ENCODE measurements at places on chromosomes 16 and 17.

- DNase-seq = no peak
Observed at GRCh38 chr16:716200-716568, 1.3 kb downstream of the METRN start.

DNA sequence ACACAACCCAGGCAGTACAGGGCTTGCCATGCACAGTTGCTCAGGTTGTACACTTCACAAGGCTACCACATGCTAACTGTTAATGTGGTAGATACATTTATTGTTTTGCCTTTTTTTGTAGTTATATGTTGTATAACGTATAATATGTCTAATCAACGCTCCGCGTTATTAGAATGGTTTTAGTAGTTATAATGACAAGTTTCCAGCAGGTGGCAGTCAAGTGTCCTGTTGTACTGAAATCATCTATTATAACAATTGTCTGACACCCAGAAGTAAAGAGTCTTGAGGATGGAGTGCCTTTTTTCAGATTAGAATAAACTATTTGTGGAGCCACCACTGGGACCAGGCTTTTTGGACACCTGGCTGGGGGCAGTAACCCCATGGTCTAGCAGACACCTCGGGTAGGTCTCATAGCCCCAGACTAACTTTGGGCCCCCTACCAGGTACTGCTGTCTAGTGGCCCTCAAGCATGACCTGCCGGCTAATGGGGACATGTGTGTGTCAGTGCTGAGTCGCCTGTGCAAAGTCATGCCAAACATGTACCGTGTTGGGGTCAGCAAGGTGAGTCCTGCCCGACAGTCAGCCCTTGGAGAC, 32.8 kb downstream of the MYO15A start:
- no peak for DNase-seq

GRCh38 chr16:72262711-72263110, 90.8 kb upstream of the PMFBP1 start:
- no peak for DNase-seq

GRCh38 chr16:86886651-86887050, 308.3 kb downstream of the FOXL1 start:
- no peak for DNase-seq

GRCh38 chr17:8137645-8138373, 13.9 kb upstream of the HES7 start:
- DNase-seq = no peak

GRCh38 chr16:58378401-58378800, 13.9 kb upstream of the GINS3 start:
- DNase-seq = no peak

GRCh38 chr17:27320222-27320560, 26.3 kb downstream of the WSB1 start:
- DNase-seq = no peak

DNA sequence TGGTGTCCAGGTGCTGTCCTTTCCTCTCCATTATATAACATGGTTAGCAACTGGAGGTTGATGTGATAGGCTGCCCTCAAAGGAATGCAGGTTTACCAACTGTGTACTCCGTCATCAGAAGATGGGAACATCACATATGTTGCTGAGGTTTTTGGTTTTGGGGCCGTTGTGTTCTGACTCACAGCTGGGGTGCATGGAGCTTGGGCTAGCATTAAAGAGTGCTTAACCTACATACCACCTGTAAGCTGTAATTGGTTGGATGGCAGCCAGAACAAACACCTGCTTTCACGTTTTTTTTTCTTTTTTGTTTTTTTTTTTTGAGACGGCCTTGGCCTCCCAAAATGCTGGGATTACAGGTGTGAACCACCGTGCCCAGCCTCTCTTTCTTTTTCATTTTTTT, 20.9 kb downstream of the TMEM11 start:
- no peak for DNase-seq

DNA sequence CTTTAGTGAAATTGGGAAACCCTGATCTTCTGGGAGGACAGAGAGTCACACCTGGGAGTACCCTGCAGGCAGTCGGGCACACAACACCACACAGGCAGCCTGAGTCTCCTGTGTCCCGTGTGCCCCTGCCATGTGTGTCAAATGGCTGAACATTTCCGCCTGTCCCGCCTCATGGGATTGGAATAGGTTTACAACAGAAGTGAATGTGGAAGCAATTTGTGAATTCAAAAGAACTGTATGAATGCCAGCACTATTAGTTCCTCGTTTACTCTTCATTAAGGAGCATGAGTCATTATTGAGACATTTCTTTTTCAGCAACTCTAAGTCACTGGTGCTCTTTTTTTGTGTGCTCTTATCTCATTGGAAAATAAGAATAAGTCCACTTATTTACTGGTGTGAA, 226.5 kb downstream of the PMP22 start:
- no peak for DNase-seq

DNA sequence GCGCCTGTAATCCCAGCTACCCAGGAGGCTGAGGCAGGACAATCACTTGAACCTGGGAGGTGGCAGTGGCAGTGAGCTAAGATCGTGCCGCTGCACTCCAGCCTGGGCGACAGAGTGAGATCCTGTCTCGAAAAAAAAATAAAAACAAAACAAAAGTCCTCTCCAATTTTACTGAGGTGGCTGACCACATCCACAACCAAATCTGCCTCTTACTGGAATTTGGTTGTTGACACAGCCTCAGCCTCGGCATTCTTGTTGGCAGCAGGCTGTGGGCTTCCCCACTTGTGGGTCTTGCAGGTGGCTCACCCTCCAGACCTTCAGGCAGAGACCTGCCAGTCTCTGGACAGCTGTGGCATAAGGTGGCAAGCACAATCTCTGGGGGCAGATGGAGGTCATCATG, 15.6 kb downstream of the B4GALNT2 start:
- no peak for DNase-seq

DNA sequence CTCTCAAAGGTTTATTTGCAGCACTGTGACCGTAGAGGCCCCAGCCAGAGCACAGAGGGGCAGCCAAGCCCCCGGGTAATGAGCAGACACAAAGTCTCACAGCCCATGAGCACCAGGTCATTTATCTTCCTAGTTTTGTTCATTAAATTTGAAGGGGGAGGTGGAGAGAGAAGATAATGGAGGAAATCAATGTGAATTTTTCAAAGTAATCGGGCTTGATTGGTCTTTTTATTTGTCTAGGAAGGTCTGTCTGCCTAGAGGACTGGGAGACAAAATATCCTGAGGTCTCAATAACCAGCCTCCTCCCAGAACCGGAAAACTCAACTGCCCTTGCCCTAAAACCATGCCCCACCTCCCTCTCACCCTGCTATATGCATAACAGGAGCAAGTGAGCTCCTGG, 189.0 kb downstream of the SLC39A11 start:
- no peak for DNase-seq

GRCh38 chr17:50841949-50842354, 6.6 kb downstream of the WFIKKN2 start:
- no peak for DNase-seq

- no peak for DNase-seq
Observed at GRCh38 chr16:3971706-3972105, 91.2 kb upstream of the CREBBP start.

- no peak for DNase-seq
Observed at GRCh38 chr17:12613566-12613965, 52.1 kb upstream of the MYOCD start.

DNA sequence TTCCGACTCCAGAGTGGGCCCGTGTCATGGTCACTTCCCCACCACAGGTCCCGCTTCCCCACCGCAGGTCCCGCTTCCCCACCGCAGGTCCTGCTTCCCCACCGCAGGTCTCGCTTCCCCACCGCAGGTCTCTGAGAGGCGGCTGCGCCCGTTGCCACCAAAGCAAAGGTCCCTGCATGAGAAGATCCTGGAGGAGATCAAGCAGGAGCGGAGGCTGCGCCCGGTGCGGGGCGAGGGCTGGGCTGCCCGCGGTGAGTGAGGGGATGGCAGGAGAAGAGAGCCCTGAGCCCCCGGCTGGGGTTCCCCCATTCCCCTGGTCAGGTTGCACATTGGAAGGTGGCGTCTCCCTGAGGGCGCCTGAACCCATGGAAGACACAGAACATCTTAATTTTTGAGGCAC, 17.4 kb upstream of the TCF25 start:
- no peak for DNase-seq

- no peak for DNase-seq
Observed at GRCh38 chr16:67845291-67846062, 1.3 kb upstream of the NUTF2 start.

DNA sequence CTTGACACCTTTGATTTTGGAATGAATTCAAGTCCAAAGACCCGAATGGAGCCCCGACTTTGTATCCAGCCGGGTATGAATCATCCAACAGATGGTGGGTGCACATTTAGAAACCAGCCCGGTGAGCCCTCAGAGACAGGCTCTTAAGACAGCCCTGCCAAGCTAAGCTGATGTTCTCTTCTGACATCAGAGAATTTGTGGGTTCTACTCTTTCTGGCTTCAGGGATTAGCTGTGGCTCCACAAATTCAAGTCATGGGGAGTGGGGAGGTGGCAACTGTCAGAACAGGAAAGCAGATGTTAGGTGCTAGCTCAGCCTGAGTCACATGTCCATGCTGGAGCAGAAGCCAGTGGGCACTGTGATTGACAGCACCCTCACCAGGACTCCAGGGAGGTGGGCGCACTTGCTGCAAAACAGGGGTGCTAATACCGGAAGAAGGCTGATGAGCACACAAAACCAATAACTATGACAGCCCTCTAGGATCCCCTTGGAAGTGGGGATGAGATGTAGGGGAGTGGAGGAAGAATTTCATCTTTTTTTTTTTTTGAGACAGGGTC, 31.4 kb upstream of the XYLT2 start:
- DNase-seq = no peak

DNA sequence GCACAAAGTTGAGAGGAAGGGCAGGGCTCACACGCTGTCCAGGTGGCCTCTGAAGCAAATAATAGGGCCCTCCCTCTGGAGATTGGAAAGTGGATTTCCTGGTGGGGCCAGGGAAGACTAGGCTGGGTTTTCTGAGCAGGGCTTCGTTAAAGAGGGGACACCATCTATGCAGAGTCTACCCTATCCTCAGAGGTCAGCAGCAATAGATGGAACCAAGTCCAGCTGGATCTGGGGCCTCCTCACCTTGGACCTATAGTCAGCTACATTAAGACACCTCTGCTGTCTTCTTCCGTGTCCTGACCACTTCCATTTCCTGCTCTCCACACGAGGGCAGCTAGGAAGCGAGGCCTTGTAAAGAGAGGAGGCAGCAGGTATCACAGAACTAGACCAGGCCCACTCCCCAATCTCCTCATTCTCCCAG, 14.7 kb upstream of the ST6GALNAC1 start:
- DNase-seq = no peak

- no peak for DNase-seq
Observed at GRCh38 chr17:66667491-66668030, 167.4 kb upstream of the CACNG5 start.

GRCh38 chr17:50209472-50210239, 8.2 kb upstream of the COL1A1 start:
- peak; percentile 94 for DNase-seq

- DNase-seq = no peak
Observed at GRCh38 chr17:69477204-69477902, 62.9 kb downstream of the MAP2K6 start.

DNA sequence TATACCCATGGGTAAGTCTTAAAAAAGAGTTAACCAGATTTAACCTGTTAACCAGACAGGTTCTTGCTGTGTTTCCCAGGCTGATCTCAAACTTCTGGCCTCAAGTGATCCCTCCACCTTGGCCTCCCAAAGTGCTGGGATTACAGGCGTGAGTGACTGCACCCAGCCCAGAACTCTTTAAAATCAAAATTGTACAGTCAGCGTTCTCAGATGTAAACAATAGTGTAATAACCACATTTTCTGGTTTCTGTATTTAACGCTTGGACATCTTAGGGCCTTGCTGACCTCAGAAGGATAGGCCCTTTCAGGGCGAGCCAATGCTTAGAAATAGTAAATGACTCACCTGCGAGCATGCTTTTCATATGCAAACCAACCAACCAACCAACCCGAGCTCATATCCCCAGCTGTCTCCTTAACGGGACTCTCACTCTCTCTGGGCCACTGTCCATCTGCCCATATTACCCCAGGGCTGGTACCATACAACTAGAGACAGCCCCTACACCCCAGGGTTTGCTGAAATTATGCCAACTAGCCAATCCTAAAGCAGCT, 415.0 kb upstream of the XYLT1 start:
- DNase-seq = no peak

- DNase-seq = no peak
Observed at GRCh38 chr16:1781758-1782407, 488 bp downstream of the SPSB3 start.

DNA sequence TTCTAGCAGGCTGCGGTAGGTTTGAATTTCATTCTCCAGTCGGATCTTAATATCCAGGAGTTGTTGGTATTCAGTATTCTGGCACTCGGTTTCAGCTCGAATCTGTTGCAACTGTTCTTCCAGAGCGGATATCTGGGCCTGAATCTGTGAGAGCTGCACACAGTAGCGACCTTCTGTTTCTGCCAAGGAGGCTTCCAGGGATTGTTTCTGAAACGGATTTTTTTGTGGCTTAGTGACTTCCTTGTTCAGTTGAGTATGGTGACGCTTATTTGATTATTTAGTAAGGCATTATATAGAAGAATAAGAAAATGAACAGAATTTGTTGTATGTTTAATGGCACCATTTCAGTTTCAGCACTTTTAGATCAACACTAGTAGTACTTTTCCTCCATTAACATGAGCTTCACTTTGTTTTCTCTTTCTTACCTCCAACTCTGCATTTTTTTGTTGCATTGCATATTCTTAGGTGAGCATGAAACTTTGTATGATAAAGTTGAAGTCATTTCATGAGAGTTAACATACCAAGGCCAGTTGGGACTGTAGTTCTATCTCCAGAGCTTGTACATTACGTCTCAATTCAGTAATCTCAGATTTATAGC, 2.8 kb downstream of the KRT10 start:
- no peak for DNase-seq

GRCh38 chr17:3167574-3167973, 29.7 kb upstream of the OR1A2 start:
- DNase-seq = no peak

DNA sequence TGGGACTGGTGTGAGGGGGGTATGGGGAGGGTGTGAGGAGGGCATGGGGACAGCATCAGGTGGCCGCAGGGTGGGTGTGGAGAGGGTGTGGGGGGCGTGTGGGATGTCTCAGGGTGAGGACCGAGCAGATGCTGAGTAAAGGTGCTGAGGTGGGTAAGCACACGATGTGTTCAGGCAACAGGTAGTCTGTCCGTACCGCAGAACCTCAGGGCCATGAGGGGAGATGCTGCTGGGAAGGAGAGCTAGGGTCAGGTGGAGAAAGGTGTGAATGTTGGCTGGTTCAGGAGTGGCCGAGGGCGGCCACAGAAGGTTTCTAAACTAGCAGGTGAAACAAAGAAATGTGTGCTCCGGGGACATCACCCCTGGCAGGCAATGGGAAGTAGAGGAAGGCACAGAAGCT, 80.0 kb upstream of the CDH5 start:
- DNase-seq = no peak

DNA sequence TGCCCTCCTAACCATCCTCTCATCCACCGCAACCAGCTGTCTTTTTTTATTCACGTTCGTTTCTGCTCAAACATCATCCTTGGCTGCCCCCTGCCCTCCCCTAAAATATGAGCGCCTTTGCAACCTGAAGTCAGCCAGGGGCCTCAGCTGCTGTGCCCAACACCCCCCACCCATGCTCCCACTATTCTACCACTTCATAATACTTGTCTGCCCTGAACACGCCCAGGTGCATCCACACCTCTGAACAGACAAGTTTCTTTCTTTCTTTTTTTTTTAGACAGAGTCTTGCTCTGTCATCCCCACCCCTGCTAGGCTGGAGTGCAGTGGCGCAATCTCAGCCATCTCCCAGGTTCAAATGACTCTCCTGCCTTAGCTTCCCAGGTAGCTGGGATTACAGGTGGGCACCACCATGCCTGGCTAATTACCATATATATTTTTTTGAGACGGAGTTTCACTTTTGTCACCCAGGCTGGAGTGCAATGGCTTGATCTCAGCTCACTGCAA, 26.9 kb downstream of the CEP295NL start:
- no peak for DNase-seq
